ENCODE measurements at places on chromosomes 6 and 20.

GRCh38 chr6:108336971-108337370 lies 42.1 kb downstream of the AFG1L start:
- no peak for DNase-seq

GRCh38 chr6:166950443-166950821 lies 5.9 kb downstream of the RNASET2 start:
- DNase-seq, result no peak

DNA sequence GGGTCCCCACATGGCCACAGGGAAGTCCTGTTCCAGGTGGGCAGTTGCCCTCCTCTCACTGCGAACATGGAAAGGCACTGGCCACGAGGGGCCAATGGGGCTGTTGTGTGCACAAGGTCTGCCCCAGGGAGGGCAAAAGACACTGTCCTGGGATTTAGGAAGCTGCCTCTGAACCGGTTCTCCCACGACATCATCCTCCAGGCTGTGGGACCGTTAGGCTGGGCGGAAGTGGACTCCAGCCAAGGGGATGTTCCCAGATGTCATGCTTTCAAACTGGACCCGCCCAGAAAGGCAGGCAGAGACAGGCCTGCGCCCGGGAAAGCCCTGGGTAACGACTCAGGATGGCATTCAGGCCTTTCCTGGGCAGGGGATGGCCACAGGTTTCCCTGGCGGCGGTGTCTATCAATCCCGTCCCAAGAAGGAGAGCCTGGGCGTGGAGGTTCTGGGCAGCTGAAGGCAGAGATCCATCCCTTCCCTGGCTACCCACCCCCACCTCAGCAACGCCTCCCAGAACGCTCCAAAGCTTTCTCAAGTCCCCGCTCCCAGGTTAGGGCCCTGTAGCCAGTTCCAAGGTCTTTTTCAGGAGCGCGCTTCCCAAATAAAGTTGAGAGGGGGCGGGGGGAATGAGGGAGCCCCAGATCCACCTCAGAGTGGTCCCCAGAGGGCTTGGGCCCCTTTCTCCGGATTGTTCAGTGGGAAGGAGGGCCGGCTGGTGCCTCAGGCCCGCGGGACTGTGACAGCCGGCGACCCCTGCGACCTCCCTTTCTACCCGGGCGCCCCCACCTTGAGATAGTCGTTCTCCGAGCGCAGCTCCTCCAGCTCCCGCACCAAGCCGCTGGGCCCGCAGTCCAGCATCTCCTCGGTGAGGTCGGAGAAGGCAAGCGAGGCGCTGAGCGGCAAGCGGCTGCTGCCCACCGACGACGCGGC lies 13.8 kb upstream of the TLDC2 start:
- DNase-seq, result no peak

GRCh38 chr6:65259059-65259458 lies 448.0 kb downstream of the EYS start:
- DNase-seq, result no peak

- DNase-seq, result no peak
Measured at GRCh38 chr20:33441142-33441955, 2.2 kb downstream of the SNTA1 start.

- no peak for DNase-seq
Measured at GRCh38 chr6:133807501-133807900, 81.4 kb upstream of the TCF21 start.

GRCh38 chr6:86756640-86757229 lies 180.6 kb upstream of the HTR1E start:
- DNase-seq, result no peak

DNA sequence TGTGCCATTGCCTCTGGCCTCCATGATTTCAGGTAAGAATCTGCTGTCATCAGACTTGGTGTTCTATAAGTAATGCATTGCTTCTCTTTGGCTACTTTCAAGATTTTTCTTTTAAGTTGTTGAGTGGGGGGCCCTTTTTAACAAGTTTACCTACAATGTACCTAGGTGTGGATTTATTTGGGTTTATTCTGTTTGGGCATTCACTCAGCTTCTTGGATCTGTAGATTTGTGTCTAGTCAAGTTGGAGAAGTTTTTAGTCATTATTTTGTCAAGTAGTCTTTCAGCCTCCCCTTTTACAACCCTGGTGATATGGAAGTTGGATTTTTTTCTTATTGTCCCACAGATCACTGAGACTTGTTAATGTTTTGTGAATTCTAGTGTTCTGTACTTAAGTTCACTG lies 14.1 kb downstream of the ENPP5 start:
- DNase-seq, result no peak

- no peak for DNase-seq
Measured at GRCh38 chr6:75213732-75214131, 7.9 kb upstream of the COL12A1 start.

GRCh38 chr20:54090230-54091119 lies 20.1 kb upstream of the BCAS1 start:
- no peak for DNase-seq

DNA sequence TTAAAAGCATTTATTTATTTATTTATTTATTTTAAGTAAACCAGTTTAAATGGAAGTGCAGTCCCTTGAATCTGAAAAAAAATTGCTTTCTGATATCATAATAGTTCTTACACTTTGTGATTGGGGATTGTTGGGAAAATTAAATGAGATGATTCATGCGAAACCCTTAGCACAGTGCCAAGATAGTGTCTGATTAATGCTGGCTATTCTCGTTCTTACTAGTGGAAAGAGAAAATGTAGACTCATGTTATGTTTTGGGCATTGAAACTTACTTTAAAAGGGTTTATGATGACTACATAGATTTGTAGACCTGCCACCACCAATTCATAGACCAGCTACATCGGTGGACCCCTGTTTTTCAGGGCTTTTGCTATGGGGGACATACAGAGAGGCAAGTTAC lies 229.2 kb upstream of the ZFP64 start:
- no peak for DNase-seq
